Activated T-helper 1 cell treated with anti-CD3 and anti-CD28 coated beads, Interleukin-12 subunit alpha, Interleukin-12 subunit beta, Interleukin-2, Interleukin-4 antibody, amounts not matched to agents 30 ng/mL and 10 ng/mL and 1 ng/mL, durations not matched to agents 14 hours and 24 hours and 36 hours (primary cell): ENCODE measurements at places on chromosomes 5 and 9.

GRCh38 chr9:126781186-126782052, 23.4 kb upstream of the ZBTB43 start:
- peak; percentile 66 for DNase-seq

GRCh38 chr5:84130006-84130580, 254.6 kb downstream of the EDIL3 start:
- no peak for DNase-seq

DNA sequence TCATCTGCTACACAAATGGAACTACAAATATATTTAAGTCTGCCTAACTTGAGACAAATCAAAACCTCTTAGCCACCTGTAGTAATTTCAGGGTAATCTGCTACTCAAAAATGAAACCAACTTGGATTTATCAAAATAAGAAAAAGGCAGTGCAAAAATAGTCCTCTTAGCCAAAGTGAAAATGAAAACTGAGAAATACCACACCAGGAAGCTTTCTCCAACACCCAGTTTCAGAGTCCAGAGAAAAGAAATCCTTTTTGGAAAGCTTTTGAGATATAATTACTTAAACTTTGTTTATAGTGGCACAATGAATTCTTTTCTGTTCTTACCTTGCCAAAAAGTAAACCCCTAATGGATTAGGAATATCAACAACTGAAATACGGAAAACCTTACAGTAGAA, 990.4 kb downstream of the EFNA5 start:
- DNase-seq: no peak

GRCh38 chr5:80067531-80068245, 32.5 kb downstream of the THBS4 start:
- no peak for DNase-seq

DNA sequence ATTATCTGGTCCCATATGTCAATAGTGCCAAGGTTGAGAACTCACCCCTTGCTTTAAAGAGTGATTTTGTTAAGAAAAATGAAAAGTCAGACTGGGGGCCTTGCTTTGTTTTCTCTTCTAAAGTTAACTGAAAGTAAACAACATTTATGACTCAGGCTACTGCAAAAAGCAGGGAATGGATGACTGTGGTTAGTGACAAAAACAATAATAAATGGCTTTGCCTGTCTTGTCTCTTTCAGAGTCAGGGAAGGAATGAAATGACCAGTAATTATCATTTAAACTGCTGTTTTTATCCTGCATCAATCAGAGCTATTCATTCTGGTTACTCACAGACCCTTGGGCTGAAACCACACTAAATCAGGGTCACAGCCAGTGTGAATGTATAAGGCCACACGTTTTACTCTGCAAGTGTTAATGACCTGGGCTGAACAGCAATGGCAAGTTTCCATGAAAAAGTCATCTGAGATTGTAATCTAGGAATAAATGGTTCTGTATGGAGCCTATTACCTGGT, 112.2 kb downstream of the ZNF608 start:
- no peak for DNase-seq

DNA sequence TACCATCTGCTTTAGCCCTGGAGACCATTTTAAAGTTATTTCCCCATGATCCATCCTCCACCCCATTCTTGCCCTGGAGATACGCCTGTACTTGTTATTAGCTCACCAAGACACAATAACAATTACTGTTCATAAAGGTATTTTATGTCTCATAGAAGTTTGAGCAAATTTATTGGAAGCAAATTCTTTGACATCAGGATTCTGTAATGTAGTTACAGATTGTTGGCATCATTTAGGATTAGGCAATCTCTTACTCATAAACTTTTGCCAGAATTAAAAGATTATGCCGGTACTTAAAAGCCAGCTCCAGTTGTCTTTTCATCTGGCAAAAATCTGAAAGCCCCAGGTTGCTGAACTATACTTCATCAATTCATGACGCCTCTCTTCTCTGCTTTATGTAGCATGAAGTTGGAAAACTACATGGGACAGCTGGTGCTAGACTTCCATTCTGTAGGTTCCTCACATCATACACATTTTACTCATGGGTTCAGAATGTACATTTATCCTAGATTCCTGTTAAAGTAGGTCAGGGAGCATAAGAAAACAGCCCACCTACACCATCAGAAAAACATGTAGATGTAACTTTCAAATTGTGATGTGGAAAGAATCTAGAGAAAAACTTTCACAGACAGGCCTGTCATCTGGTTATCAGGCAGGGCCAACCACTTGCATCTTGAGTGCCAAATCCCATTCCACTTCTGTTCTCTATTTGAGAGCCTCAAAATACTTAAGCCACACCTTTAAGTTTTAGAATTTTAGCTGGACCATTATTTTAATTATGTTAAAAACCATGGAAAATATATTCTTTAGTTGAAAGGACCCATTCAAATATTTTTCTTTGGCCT, 14.0 kb downstream of the ATP10B start:
- DNase-seq: no peak

DNA sequence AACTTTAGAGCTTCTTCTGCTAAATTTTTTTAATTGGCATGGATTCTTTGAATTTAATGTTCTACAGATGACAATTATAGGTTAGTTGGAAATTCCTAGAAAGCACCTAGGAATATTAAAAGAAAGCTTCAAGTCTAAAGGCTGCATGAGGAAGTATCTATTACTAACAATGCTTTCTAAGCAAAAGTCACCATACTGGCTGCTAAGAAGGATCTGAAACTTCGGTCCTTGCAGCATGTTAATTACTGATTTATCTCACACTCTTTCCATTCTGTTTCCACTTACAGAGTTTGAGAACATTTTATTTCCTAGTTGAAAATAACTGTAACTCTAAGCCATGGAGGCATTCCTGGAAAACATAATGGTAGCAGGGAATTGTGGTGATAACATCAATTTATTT, 8.4 kb downstream of the SEMA6A start:
- no peak for DNase-seq

DNA sequence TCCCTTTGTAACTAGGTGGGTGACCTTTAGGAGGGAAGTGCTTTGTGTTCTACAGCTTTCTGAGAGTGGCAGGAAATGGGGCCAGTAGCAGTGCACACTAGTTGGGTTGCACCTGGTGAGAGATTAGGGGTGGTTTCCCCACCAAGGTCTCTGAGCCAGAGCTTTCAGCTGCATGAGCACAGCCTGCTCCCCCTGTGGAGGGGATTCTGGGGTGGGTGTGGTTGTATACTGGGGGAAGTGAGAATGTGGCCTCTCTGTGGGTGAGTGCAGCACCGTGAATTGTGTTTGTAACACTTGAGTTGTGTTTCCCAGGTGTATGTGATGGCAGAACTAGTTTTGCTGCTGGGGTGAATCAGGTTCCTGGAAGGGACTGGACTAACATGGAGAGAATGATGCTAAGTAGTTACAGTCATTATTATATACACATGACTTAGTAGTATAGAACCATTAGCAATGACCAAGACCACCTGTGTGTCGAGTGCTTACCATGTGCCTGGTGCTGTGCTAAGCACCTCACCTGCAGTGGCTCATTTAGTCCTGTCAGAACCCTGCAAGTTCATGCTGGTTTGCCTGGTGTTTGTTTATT, 11.8 kb upstream of the CXXC5 start:
- DNase-seq: peak; percentile 69

DNA sequence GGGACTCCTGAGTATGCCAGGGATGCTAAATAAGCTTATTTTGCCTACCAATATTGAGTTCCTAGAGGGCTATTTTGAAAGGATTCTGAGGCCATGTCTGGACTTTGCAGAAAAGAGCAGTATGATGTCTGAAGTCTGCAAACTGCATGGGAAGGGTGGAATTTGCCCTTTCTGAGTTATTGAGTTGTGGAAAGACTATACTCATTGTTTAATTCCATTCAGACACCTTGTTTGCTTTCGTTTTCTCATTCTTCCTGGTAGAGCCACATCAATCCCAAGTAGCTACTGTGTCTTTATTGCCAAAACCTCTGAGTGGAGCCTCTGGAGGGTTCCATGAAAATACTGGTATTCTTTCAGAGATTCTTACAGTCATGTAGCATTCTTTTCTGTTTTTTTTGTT, 50.9 kb upstream of the PPP1R2B start:
- no peak for DNase-seq

GRCh38 chr5:72093217-72093616, 14.1 kb upstream of the MAP1B start:
- DNase-seq: no peak

- DNase-seq: no peak
Observed at GRCh38 chr9:87527211-87527916, 29.7 kb downstream of the DAPK1 start.

- DNase-seq: no peak
Observed at GRCh38 chr5:82374637-82375036, 96.5 kb upstream of the RPS23 start.

GRCh38 chr5:152599096-152599495, 194.0 kb upstream of the NMUR2 start:
- no peak for DNase-seq

DNA sequence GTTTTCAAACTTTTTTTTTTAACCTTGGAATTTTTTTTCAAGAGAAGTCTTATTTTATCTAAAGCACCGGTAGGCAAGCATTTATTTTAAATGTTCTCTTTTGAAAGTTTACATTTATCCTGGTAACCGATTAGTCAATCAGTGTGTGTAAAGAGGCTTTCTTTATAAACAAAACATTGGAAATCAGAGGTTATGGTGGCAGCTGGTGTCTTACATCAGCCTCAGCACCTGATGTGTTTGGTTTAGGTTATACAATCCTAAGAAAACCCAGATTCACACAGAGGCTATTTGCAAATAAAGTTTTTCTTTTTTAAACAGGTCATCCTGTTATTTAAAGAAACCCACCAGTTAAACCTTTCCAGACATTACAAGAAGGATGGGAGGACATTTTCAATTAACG, 173.3 kb upstream of the GDNF start:
- DNase-seq: no peak

GRCh38 chr9:131701789-131702337, 38.0 kb downstream of the RAPGEF1 start:
- DNase-seq: no peak

DNA sequence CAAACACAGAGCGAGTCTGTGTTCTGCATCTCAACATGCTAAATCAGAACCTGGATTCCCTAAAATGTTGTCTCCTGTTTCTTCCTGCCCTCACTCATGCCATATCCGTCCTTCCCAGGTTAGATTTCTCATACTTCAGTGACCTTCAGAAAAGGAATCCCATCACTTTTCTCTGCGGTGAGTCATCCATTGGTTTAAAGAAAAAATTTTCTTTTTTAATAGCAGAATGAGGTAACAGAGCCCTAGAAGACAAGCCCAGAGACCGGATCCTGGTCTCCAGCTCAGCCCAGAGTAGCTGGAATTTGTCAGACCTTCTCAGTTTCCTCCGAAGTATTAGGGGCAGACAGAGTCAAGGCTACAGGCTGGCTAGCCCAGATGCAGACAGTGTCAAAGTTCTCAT, 143.2 kb upstream of the DMRT1 start:
- no peak for DNase-seq

DNA sequence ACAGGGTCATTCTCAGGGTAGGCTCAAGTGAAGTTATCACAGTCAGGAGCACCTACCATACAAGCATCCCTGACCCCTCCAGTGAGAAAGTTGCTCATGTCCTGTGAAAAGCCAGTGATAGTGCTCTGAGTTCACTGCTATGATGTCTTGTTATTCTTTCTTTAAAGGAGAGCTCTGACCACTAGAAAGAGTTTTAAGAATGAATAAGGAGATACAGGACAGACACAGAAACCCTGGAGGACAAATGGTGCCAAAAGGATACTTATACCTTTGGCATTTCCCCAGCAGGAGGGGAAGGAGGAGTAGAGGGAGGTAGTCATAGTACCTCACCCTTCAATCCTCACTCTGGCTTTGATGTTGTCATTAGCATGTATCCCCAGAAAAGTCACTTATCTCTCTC, 84.0 kb upstream of the AGXT2 start:
- DNase-seq: no peak

DNA sequence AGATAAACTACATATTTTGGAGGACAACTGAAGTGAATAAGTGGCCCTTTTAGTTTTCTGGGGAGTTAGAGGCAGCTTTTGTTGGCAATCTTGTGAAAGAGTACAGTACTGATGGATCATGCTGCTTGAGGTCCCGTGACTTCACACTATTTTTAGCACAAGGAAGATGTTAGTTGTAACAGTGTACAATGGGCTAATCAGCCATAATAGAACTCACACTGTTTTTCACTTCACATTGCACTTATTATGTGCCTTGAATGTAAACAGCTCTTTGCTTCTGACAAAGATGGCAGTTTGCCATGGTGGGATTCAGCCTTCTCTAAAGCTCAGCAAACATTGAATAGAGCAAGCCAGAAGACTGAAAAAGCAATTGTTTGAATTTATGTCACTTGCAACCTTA, 176.7 kb upstream of the ZNF608 start:
- DNase-seq: no peak

GRCh38 chr5:72892846-72893245, 63.0 kb upstream of the FCHO2 start:
- no peak for DNase-seq

GRCh38 chr5:135825373-135826220, 8.9 kb upstream of the SLC25A48 start:
- DNase-seq: no peak

DNA sequence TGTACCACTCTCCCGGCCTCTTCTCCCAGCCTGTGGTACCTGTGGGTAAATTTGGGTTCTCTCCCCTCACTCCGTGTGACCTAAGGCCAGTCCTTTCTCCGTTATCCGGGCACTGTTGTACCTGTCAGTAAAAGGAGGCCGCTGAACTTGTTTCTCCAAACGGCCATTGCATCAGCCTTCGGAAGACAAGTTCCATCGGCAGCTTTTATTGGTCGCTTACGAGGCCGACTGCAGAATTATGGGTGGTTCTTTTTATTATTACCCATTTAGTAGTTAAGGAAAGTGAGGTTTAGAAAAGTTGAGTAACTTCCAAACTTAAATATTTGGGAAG, 558 bp downstream of the GRPEL2 start:
- no peak for DNase-seq

DNA sequence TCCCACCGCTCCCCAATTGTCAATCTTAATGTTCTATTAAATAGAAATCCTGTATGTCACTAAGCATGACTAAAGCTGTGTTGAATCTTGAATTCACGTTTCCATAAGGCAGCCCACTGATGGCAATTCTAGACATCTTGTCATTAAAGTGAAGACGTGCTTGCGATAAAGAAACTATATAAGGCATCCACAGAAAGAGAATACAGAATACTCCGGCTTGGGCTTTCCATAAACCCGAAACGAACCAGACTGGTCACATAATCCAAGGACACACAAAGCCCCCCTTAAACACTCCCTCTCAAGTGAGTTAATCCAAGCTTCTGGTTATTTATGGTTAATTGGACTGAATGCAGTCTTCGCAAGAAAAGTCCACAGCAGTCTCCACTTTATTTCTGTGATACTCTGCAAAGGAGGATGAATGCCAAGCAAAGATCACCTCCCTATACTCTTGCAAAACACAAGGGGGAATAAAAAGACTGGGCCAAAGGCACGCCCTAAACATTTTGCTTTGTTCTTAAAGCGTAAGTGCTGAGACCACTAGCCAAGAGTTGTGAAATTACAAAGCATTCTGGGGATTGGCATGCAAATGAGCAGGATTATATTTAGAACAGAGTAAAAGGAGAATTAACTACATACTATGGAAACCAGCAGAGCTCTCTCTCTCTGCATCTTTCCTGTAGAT, 54.7 kb downstream of the DPYSL3 start:
- DNase-seq: no peak
